Heart left ventricle (tissue), 16 donors: ENCODE measurements at places on chromosomes 5 and 9.

- DNase-seq: no peak
Observed at GRCh38 chr9:3419893-3420292, 105.9 kb downstream of the RFX3 start.

- no peak for DNase-seq
Observed at GRCh38 chr5:142254431-142254830, 70.4 kb downstream of the SPRY4 start.

- DNase-seq: no peak
Observed at GRCh38 chr9:131982671-131983239, 96.9 kb downstream of the MED27 start.

DNA sequence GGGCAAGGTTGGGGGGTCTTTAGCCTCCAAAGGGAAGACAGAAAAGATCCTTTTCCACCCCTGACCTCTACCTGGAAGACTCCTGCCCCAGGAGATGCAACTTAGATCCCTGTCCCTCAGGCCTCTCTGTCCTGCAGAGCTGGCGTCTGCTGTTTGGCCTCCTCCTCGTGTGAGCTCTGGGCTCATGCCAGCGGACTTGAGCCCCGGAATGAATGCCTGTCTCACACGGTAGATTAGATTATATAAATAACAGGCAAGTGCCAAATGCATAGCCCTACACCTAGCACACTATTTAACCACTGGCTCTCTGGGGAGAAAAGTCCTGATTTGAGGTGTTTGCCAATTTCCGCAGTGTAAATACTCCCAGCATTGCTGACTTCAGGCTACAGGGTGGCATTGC is 1.4 kb upstream of the WNK2 start:
- no peak for DNase-seq

GRCh38 chr5:108521011-108521700 is 139.3 kb upstream of the FBXL17 start:
- no peak for DNase-seq

- DNase-seq: no peak
Observed at GRCh38 chr9:123335193-123335985, 20.6 kb upstream of the CRB2 start.

GRCh38 chr9:74960561-74960960 is 7.8 kb upstream of the C9orf40 start:
- no peak for DNase-seq

- DNase-seq: no peak
Observed at GRCh38 chr5:150960791-150961396, 56.1 kb upstream of the ZNF300 start.

DNA sequence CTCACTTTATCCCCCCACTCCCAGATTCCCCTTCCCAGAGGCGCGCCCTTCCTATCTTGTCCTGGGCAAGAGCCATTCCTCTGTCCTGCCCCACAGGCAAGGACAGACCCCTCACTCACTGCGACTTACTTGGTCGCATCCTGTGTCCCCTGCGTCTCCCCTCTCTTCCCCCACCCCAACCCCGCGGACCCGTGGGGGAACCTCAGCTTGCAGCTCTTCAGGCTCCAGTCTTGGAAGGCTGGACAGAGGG is 542 bp downstream of the GGTA1 start:
- DNase-seq: no peak

DNA sequence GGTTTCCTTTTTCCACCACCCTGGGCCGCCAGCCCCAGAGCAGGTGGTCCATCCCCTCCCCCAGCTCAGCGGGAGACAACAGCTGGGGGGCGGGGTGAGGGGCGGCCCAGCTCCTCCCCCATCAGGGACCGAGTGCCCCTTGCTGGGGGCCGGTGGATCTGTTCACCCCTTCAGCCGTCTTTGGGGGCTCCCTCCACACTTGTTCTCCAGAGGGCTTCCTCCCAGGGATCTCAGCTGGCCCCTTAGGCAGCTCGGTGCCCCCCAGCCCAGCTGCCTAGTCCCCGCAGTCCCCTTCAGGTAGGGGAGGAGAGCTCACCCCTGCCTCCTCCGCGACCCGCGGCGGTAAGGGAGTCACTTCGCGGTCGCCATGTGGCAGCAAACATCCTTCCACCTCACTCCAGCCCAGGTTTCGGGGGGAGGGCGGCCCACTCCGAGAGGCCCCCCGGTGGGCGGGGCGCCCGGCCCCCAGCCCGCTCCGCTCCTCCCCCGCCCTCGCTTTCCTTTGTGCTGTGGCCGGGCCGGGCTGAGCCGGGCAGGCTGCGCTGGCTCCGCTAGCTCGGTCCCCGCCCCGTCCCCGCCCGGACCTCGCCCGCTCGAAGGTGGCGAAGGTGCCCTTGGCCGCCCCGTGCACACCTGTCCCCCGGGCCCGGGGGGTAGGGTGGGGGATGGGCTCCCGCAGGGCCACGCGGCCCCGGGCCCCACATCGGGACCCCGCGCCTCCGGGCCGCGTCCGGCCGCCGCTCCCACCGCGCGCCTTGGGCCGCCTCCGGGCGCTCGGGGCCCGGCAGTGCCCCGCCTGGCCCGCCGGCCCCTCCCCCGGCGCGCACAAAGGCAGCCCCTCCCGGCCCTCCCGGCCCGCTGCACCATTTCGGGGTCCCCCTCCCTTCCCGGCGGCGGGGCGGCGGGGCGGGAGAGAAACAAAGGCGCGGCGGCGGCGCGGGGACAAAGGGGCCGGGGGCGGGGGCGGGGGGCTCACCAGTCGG is 683 bp downstream of the DBN1 start:
- DNase-seq: no peak

- DNase-seq: no peak
Observed at GRCh38 chr5:127673117-127673800, 24.4 kb downstream of the CTXN3 start.

DNA sequence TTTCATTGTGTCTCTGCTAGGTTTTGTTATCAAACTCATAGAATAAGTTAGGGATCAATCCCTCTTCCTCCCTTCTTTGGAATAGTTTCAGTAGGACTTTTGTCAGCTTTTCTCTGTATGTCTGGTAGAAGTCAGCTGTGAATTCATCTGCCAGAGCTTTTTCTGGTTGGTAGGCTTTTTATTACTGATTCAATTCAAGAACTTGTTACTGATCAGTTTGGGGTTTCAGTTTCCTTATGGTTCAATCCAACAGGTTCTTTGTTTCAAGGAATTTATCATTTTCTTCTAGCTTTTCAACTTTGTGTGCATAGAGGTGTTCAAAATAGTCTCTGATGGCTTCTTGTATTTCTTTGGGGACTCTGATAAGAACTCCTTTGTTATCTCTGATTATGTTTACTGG is 221.7 kb downstream of the FGF10 start:
- no peak for DNase-seq

- DNase-seq: no peak
Observed at GRCh38 chr5:2896371-2897275, 145.1 kb upstream of the IRX2 start.

GRCh38 chr5:150092159-150092787 is 5.9 kb upstream of the CSF1R start:
- DNase-seq: no peak

DNA sequence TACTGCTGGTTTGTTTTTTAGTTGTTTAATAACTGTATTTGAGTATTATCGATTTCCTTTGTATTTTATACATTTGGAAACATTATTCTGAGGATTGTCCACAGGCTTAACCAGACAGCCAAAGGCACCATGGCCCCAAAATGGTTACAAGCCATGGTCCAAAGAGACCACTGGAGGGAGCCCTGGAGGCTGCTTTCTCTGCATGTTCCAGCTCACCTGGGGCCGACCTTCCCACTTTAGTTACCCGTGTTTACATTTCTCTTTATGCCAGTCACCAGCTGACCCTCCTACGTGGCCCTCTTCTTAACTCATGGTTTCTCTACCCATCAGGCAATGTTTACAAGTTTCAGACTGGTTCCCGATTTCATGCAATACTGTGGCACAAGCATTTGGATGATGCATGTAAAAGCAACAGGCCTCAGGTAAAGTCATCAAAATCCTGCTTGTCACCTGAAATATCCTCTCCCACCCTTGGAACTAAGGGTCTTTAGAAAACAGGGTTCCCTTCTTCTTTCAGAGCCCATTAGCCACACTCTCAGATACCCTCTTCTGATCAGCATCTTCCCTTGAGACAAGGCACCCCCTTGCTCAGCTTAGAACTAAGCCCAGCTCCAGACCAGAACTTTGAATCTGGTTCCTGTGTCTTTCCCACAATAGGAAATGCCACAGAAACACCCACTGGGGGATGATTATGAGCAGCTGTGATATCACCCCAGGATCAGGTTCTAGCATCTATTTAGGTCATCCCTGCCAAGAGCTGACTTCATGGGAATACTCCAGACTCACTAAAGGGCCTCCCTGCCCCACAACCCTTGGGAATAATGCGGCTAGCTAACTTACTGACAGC is 49.9 kb upstream of the GARNL3 start:
- DNase-seq: no peak
